ENCODE measurements at places on chromosomes 4 and X. TPM values are rescaled to one million over a fixed set of nuclear protein-coding genes. Genes with fewer than 3 reads are reported as not detected.

CLIC2 gene
- total RNA-seq, result 12.6 TPM

C4orf17 gene
- not detected for total RNA-seq

WAS gene
- 0.09 TPM for total RNA-seq

GRCh38 chrX:68090266-68090665 is 343.0 kb downstream of the OPHN1 start:
- DNase-seq, result peak; percentile 11

GSPT2 gene
- 9.8 TPM for total RNA-seq

DNA sequence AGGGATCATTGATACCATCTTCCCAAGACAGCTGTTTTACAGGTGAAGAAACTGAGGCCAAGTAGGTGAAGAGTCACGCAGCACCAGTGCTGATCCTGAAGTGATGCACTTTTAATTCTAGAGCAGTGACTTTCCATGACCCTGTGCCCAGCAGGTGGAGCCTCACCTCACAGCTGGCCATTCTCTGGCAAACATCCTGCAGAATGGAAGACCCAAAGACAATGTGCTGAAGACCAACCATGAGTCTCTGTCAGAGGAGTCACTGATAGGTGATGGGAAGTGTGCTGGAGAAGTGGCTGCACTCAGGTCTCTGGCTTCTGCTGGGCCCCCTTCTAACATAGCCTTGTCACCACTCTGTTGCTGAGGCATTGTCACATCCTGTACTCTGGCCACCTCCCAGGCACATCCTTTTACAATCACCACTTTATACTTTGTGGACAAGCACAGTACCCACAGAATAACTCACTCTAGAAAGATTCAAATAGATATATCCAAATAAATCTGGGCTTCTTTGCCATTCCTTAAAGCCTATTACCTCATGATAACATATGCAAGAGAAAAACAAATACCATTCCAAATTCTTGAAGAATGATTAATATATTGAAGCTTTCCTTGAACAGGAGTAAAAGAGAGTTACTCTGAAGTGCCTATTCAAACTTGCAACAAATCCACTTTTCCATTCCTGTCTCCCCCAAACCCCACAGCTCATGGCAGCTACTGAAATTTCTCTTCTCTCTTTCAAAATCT is 64.1 kb upstream of the SCOC start:
- DNase-seq, result peak; percentile 61

GRCh38 chr4:188915175-188915574 is 775.9 kb downstream of the TRIML1 start:
- no peak for DNase-seq

TCP11X2 gene
- total RNA-seq, result not detected

ASB5 gene
- total RNA-seq, result 0.09 TPM

CHRDL1 gene
- 1.2 TPM for total RNA-seq

GRCh38 chr4:137674066-137674465 is 141.8 kb upstream of the PCDH18 start:
- peak; percentile 34 for DNase-seq

DNA sequence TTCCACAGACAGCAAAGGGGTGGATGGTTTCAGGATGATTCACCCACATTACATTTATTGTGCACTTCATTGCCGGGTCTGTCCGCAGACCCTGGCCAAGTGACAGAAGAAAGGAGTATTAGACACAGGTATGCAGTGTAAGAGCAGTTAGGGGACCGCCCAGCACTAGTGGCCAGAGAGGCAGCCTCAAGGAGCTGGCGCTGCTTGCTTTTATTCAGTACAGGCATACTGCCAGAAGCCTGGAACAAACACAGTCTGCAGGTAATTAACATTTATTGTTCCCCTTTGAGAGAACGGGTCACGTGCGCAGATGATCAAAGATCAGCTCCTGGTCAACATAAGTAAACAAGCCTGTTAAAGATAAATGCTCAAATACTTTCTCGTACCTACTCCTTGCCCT is 1639.0 kb upstream of the IGFBP7 start:
- no peak for DNase-seq

DNA sequence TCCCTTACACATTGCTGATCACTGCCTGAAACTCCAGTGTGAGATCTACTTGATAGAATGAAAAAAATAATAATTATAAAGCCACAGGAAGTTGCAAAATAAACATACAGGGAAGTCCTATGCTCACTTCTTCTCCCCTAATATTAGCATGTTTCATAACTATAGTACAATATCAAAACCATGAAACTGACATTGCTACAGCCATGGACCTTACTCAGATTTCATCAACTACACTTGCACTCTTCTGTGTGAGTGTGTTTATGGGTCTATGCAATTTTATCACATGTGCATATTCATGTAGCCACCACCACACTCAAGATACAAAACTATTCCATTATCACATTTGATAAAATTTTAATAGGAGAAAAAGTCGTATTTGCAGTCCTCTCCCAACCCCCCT is 57.3 kb downstream of the SPINK2 start:
- no peak for DNase-seq

- no peak for DNase-seq
These were observed 142.8 kb downstream of the SLIT2 start for GRCh38 chr4:20394512-20394911.

GRCh38 chr4:125432078-125432477 is 117.3 kb downstream of the FAT4 start:
- peak; percentile 45 for DNase-seq

CXorf49B gene
- not detected for total RNA-seq

SCD5 gene
- 18.0 TPM for total RNA-seq

- DNase-seq, result no peak
These were observed 44.1 kb upstream of the NEUROG2 start for GRCh38 chr4:112560084-112560483.

BEX5 gene
- total RNA-seq, result not detected

SPACA5 gene
- not detected for total RNA-seq

BEND4 gene
- total RNA-seq, result not detected

- DNase-seq, result no peak
These were observed 20.2 kb upstream of the FAAH2 start for GRCh38 chrX:57266275-57266674.

DNA sequence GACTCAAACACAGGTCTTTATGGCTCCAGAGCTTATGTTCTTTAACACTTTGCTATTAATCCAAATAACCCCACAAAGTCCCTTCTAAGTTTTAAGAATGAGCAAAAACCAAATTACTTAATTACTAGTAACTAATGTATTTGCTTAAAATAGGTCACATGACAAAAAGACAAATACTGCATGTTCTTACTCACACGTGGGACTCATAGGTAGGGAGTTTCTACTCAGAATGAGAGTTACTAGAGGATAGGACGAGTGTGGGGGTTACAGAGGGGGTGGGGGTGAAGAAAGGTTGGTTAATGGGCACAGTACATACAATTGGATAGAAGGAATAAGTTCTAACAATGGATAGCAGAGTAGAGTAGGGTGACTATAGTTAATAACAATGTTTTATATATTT is 5.8 kb downstream of the RPS6KA3 start:
- no peak for DNase-seq

DNA sequence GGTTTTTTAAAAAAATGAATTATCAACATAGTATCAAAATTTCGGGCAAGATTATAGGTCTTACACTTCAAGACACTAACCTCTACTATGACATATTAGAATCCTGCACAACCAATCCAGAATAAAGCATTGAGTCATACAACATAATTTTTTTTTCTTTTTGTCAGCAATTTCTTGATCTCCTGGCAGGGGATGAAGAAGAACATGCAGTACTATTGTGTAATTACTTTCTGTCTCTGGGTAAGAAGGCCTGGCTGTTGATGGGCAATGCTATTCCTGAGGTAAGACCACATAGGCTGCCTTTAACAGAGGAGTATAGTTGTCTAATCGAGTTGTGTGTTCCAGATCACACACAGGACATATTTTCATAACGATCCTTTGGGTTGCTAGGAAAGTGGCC is 67.5 kb downstream of the FBXL5 start:
- peak; percentile 23 for DNase-seq

DNA sequence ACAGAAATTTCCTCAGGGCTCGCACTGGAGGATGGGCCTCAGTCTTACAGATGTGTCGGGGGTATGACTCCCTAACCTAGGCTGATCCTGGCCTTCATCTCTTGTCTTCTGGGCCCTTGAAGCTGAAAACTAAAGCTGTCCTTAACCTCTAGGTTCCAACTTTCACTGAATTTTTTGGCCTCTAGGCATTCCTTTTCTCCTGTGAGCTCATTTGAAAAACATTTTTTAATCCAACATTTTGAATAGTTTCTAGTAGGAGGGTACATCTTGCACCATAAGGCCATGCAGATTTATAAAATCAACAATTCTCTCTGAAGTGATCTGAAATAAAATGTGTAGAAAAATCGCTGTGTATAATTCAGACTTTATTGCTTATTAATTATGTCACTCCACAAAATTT is 19.7 kb downstream of the RWDD4 start:
- peak; percentile 39 for DNase-seq

GPRASP2 gene
- total RNA-seq, result 13.6 TPM

DNA sequence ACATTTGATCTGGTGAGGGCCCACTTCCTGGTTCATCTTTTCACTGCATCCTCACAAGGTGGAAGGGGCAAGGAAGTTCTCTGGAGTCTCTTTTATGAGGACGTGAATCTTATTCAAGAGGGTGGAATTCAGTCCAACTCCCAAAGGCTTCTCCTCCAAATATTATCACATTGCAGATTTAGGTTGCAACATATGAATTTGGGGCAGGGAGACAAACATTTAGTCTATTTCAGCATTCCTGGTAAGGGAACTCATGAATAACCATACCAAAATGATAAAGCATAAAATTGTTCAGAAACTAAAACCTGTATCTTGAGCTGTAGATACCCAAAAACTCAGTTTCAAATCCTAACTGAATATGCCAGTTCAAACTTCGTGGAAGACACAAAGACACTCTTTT is 246.8 kb downstream of the QDPR start:
- DNase-seq, result peak; percentile 55

DNA sequence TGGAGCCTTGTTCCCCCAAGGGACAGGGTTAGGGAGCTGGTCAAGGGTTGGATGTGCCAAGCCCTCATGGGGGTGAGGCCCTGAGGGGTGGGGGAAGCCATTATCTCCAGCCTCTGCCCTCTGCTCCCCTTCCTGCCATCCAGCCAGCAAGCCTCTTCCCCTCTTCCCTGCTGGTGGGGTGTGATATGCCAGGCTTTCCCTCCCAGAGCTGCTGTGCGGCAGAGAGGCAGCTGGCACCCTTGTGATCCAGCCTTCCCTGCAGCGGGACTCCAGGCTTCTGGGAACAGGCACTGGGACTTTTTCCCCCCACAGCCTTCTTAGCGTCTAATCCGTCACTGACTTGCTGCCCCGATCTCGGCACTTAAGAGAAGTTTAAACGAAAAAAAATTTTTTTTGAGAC is 6.3 kb downstream of the SSR4 start:
- DNase-seq, result no peak

- no peak for DNase-seq
These were observed 635.2 kb upstream of the FRG1 start for GRCh38 chr4:189305500-189305899.

DNA sequence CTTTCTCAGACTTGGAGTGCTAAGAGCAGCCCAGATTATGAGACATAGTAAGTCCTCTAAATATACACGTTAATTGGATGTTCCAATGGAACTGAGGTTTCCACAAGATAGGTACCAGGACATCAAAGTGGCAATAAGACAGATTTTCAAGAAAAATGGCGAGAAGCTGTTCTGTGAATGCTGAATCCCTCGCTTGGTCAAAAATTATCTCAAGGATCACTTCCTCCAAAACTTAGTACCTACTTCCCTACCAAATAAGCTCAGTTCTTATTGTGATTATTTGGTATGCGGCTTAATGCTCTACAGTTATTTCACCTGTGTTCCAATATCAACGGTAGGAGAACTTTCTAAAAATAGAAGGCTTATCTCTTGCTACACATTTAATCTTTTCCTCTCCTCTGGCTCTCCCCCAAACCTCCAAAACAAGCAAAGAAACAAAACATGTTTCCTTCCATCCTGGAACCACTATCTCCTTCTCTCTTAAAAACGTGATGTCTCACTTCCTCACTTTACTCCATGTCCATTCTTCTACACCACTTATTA is 14.7 kb downstream of the PDGFC start:
- DNase-seq, result no peak

DNA sequence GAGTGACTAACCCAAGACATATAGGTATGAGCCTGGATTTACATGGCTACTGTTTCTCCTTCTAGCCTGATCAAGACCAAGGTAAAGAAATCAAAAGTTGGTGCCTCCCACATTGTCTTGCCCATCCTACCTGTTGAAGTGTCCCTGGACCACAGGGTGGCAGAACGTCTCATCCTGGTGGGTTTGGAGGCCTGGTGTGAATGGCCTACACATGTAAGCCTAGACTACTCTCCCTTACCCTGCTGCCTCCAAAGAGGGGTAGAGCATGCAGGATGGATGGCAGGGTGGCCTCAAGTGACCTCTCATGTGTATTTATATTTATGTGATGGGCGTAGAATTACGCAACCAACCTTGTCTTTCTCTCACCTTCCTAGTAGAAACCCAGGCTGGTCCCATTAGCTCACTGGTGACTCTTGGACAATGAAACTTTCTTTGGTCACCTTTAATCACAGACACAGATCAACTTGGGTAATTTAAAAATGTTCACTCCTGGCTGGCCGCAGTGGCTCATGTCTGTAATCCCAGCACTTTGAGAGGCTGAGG is 73.3 kb upstream of the SOD3 start:
- no peak for DNase-seq

DNA sequence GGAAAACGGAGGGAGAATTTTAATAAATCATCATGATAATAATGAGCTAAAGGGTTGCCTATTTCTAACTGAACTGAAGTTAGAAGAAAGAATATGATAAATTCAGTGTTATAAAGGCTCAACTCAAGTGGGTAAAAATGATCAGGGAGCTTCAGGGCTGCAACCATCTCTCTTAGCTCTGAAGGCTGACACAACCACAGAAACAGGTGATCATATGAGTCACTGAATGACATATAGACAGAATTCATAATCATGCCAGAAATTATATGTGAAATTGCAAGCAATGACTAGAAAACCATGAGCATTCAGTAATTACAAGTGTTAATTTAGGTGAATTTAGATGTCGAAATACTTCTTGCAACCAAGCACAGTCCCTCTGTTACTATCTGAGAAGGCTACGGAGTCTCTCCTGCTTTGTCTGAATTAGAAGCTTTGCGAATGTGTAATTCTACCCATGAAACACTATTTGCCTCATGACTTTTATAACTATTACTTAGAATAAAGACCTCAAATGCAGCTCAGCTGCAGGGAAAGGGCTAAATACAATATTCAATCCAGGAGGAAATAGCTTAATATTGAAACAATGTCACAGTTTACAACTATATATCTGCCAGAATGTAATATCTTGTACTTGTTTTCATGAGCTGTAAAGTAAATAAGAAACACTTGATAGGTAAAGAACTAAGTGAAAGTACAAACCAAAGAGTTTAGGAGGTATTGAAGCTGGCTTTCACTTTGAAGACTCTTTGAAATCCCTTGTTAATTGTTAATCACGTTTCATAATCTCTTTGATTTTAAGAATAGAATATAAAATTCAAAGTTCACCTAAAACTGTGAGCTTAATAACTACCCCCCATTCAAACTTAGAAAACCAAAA is 1972.6 kb downstream of the ARAP2 start:
- DNase-seq, result no peak

- no peak for DNase-seq
These were observed 92.5 kb upstream of the TEX13D start for GRCh38 chrX:124239911-124240310.

RS1 gene
- total RNA-seq, result not detected

- DNase-seq, result peak; percentile 25
These were observed 51.7 kb downstream of the TMEM154 start for GRCh38 chr4:152628128-152628527.

- DNase-seq, result no peak
These were observed 29.0 kb upstream of the INPP4B start for GRCh38 chr4:142875117-142875516.

FAM9B gene
- total RNA-seq, result not detected

PLXNA3 gene
- 11.9 TPM for total RNA-seq

- no peak for DNase-seq
These were observed 42.1 kb upstream of the HOPX start for GRCh38 chr4:56723201-56723605.

Measured in fibroblast of the aortic adventitia (primary cell).